K562 (cell line): ENCODE measurements at places on chromosomes 1 and 21.

DNA sequence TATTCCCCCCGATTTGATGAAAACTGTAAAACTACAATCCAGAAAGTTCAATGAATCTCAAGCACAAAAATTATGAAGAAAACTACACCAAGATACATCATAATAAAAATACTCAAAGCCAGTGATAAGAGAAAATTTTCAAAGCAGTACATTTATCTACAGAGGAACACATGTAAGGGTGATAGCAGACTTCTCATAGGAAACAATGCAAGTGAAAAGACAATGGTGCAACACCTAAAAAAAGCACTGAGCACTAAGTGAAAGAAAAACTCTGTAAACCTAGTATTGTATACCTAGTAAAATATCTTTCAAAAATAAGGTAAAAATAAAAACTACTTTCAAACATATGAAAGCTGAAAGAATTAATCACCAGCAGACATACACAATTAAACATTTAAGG lies 76.1 kb upstream of the IRF2BP2 start:
- DNase-seq: peak; percentile 37

DNA sequence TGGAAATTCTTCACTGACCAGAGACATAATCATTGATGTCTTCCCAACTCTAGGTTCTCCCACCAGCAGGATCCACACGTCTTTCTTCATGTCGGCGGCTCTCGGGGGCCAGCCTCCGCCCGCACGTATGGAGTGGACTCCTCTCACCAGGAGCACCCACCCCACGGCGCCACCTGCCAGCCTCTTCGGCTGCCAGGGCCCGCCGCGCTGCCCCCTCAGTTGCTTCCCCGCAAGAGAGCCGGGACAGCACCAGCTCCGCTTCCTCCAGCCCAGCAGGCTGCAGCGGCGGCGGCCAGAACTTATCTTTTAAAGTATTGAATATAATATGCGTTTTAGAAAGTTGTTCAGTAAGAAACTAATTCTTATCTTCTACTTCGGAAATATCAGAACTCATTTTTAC lies 273.5 kb downstream of the LIPI start:
- no peak for DNase-seq

DNA sequence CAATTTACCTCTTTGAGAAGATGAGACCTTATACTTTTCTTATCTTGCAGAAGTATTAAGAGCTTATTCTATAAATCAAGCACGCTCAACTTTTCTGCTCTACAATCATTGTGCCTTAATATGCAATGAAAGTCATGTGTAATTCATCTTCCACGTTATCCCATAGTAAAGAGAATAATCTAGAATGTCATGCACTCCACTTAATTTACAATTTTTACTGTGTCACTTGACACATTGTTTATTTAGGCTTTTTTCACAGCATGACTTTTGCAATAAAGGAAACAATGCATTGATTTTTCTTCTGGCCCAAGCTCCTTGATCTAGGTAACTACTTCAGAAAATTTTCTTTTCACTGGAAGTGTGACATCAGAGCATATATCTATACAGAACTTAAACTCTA lies 290.9 kb downstream of the HHIPL2 start:
- DNase-seq: no peak

DNA sequence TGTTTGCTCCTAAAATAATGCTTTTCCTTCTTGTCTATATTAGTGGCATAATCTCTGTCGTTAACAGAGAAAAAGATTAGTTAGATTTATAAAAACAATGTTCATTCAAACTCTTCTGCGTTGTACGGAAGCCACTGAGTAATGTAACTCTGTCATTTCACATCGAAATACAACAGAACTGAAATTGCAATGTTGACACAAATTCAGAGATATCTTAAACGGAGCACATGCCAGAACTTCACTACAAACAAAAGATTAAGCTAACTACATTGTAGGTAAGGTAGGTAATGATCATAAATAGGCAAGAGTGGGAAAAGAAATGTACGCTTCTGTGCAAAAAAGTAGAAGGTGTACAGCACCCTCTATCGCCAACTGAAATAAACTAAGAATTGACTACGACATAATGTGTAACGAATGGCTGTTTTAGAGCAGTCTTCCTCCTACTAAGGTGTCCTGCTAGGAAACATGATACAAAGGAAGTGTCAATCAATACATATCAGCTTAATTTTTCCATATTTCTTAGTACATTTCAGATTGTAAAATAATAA lies 56.6 kb downstream of the PCNX2 start:
- no peak for DNase-seq

DNA sequence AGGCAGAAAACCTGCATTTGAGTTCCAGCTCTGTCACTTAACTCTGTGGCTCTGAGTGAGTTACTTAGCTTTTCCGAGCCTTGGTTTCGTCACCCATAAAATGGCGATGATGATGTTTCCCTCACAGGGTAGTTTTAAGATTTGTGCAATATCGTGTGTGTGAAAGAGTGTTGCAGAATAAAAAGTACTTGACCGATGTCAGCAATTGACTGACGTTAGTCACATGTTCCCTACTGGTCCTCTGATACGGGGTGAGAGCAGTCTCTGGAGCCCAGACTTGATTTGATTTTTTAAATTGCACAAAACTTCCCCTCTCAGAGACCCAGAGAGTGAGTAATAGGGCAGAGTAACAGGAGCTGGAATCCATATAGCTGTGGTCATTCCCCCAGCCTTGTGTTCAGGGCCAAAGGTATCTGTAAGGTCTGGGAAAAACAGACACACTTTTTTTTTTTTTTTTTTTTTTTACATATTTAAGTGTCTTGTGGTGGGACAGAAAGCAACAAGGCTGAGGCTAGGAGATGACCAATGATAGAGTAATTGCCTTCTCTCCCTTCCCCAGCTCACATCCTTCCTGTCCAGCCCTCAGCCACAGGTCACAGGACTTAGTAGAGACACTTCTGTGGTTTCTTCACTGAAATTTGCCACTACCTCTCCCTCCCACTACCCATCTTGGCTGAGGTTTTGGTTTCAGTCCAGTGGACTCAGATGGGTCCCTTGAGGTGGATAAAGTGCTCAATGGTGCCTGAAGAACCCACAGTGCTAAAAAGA lies 2.0 kb downstream of the FCER1G start:
- no peak for DNase-seq

DNA sequence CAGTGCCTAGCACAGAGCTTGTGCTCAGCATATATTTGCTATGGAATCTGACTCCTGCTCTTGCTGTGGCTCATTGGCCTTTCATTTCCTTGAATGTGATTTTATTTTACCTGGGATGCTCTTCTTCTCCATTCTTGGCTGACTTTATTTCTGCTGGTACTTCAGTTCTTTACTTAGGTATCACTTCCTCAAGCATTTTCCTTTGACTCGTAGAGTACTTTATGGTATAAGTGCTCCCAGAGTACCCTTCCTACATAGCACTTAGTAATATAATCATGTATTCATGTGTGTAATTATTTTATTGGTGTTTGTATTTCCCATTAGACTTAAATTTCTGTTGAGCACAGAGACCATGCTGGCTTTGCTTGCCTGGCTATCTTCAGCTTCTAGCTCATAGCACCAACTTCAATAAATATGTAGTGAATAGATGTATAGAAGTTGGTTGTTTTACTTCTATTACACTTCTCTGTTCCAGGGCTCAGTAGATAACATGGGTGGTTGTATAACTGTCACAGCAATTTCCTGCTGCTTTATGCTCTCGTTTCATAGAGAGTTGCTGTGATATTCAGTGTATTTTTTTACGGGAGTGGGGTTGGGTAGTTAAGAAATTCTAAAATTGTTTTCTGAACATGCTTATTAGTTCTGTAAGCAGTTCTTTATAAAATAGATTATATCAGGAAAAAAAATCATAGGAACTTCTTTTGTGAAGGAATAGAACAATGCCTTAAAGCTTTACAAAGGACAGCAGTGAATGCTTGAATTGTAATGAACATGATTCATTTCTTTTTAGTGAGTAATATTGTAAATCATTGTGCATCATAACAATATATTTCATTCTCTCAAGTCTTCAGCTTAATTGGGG lies 112.2 kb downstream of the NEK7 start:
- no peak for DNase-seq
